ENCODE measurements at places on chromosomes 1 and 21.

DNA sequence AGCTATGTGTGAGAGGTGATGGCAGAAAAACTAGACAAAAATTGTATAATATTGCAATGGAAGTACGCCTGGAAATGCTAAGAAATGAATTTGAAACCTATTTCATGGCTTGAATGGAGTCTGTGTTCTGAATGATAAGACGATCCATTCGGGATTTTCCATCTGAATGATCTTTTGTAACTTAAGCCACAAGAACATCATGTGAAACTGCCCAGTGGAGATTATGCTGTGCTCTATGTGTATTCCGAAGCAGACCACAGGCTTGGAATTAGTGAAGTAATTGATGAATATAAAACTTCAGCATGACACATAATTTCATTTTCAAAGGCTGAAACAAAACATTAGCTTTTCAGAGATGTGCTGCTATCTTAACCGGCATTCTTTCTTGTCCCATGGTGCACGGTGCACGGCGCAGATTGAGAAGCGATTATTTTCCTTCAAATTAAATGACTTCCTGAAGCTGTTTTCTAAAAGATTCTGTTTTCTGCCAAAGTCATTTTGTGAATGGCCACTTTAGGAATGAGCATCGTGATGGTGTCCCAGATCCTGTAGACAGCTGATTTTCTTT, 652.9 kb downstream of the PLA2G4A start:
- no peak for DNase-seq

- DNase-seq: no peak
Measured at GRCh38 chr1:186682736-186683135, 2.5 kb upstream of the PTGS2 start.

GRCh38 chr1:8348777-8349472, 31.0 kb downstream of the SLC45A1 start:
- DNase-seq: peak; percentile 38

DNA sequence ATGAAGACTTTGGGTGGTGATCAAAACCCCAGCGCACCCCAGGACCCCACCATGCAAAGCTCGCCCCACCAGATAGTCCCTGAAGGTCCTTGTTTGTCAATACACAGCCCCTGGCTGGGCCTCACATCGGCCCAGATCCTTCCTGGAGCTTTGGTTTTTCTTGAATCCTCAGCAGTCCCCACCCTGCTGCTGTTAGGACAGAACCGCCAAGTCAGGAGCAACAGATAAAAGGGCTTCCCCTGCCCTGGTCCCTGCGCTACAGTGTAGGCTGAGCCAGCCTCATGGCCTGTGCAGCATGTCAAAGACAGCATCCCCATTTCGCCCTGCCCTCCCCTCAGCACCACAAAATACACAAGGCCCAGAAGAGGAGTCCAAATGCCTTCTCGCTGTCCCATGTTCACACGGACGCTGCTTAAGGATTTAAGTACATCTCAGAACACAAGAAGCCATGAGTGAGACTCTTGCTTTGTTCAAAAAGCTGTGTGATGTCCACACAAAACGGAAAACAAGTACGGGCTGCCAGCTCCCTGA, 65.7 kb downstream of the PSMG1 start:
- no peak for DNase-seq

- peak; percentile 37 for DNase-seq
Measured at GRCh38 chr21:45309069-45309986, 21.6 kb upstream of the POFUT2 start.

DNA sequence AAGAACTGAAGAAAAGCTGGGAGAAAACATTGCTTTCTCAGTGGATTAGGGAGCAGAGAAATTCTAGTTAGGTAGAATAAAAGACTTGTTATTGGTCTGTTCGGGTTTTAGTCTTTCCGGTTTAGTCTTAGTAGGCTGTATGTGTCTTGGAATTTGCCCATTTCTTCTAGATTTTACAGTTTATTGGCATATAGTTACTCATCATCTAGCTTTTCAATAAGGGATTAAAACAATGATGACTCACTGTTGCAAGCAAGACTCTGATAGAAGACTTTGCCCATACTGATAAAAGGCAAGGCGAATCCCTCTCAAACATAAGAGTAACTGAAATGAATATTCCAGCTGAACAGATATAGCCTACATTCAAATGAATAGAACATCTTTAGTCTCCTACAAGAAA, 62.3 kb downstream of the GPR137B start:
- no peak for DNase-seq

GRCh38 chr21:35231090-35231489, 182.0 kb upstream of the RUNX1 start:
- no peak for DNase-seq

GRCh38 chr1:7339953-7340352, 431.1 kb upstream of the VAMP3 start:
- no peak for DNase-seq

GRCh38 chr1:73755649-73756048, 442.3 kb downstream of the LRRIQ3 start:
- DNase-seq: no peak

DNA sequence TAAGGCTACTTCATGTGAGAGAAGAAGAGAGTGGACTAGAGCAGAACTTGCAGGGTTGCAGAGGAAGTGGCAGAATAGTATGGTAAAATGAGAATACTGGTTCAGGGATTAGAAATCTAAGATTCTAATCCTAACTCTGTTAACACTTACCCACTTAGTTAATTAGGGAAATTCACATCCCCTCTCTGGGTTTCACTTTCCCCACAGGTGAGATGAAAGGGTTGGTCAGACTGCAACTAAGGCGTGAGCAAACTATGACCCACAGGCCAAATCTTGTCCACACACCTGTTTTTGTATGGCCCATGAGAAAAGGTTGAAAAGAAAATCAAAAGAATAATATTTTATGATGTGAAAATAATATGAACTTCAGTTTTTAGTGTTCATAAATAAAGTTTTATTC, 117.5 kb downstream of the MACF1 start:
- no peak for DNase-seq

GRCh38 chr1:87410776-87411480, 82.2 kb downstream of the LMO4 start:
- DNase-seq: no peak

- DNase-seq: peak; percentile 75
Measured at GRCh38 chr1:228059634-228060457, 22.7 kb upstream of the ARF1 start.

- no peak for DNase-seq
Measured at GRCh38 chr1:53112271-53112774, 30.1 kb downstream of the SLC1A7 start.

- DNase-seq: no peak
Measured at GRCh38 chr1:47186267-47187185, 3.3 kb downstream of the PDZK1IP1 start.

GRCh38 chr1:170986901-170987300, 51.6 kb downstream of the MROH9 start:
- no peak for DNase-seq

DNA sequence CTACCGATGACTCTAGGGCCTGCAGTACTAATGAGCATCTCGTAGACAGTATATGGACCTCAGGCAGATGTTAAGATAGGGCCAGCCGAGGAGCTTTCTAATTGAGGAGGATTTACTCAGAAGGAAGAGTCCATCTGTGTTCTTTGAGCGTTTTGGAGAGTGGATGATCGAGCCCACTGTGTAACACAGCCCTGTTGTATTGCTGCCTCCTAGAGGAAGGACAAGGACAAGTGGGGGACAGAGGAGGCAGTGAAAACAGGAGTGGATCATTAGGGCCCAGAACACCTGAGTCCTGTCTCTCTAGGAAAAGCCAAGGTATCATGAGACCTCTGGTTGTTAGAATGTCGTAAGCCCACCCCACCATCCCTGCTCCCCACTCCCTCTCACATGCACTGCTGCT, 62.9 kb downstream of the TBX19 start:
- no peak for DNase-seq

DNA sequence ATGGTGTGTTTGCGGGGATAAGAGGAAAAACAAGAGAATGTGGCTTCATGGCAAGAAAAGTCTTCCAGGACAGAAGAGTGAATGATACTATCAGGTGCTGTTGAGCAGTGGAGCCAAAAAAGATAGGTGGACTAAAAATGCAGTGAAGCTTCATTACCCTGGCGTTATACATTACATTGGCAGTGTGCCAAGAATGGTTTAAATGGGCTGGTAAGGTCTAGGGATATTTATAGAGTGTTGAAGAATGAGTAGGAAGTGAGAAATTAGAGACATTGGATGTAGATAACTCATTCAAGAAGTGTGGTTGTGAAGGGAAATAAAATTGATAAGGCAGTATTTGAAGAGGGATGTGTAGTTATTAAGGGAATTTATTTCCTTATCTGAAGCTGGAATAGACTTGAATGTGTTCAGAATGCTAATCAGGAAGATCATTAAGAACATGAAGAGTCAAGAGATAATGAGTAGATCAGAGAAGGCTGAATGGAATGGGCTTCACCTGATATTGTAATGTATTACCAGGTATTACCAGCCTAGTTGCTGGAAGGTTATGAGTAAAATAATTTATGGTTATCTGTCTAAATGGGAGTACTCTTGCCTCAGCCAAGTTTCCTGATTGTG, 72.7 kb downstream of the MAST2 start:
- DNase-seq: no peak

- DNase-seq: no peak
Measured at GRCh38 chr1:23531562-23532094, 595 bp upstream of the E2F2 start.

DNA sequence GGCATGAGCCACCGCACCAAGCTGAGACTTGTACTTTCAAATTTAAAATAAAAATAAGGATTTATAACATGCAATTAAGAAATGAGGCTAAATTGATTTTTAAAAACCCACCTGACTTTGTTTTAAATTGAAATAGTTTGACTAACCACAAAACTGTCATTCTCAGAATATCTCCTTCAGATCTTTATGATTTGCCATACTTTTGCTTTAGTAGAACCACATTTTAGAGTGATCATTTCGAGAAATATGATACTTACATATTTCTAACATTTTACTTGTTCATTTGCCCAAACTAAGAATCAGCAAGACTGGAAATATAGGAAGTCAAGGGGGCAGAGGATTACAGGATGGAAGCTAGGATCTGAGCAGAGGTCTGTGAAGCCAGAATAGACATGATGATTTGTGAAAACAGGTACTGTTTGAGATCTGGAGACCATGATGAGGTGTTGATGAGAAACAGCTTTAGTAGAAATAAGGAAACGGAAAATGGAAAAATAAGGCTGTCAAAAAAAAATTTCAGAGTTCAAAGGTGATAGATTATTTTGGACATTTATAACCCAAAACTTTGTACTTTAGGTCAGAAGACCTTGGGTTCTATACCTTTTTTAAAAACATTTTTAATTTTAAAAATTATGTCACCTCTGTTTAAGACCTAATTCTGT, 44.8 kb downstream of the GIPC2 start:
- DNase-seq: no peak

DNA sequence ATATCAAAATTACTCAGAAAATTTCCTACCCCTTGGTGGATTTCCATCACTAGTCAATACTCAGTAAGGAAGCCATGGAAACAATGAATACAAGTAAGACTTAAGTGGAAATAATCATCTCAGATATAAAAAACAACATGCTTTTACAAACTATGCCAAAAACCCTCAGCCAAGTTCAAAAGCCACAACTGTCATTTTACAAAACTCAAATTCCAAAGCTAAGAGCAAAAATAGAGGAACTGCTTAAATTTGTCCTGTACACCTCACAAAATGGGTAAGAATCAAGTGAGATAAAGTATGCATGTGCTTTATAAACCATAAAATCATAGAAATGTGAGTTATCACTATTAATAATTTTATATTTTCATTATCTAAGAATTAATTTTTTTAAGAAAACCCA, 9.6 kb downstream of the TMCO1 start:
- DNase-seq: no peak

DNA sequence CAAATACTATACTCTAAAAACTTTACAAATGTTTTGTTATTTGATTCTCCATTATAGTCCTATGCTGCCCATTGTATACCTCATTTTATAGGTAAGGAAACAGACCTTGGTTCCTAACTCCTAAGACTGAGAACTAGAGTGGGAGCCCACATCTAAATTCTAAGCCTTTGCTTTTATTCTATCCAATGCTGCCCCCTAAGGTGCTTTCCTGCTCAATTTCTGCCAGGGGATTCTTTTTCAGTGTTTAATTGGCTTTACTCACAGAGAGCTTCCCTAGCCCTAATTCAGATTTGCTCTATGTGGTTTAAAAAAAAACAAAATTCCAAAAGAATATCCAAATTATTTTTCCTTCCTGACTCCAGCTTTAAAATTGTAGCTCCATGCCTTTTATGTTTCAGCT, 64.5 kb downstream of the KIF14 start:
- DNase-seq: no peak

GRCh38 chr21:28952686-28953085, 40.0 kb downstream of the LTN1 start:
- DNase-seq: no peak

DNA sequence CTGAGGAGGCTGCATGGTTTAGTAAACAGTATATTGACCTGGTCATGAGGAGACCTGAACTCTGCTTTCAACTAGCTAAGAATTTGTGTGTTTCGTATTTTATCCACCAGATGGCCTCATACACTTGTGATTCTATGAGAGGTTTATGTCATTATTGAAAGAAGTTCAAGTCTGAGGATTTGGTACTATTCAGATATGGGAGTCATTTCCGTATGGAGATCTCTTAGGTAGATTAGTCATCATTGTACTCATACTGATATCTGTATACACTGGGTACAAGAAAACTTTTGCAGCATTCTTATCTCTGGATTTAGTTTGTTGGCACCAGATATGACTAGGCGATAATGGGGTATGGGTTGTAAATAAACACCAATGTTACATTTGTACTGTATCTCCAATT, 26.6 kb downstream of the ATF6 start:
- peak; percentile 68 for DNase-seq

DNA sequence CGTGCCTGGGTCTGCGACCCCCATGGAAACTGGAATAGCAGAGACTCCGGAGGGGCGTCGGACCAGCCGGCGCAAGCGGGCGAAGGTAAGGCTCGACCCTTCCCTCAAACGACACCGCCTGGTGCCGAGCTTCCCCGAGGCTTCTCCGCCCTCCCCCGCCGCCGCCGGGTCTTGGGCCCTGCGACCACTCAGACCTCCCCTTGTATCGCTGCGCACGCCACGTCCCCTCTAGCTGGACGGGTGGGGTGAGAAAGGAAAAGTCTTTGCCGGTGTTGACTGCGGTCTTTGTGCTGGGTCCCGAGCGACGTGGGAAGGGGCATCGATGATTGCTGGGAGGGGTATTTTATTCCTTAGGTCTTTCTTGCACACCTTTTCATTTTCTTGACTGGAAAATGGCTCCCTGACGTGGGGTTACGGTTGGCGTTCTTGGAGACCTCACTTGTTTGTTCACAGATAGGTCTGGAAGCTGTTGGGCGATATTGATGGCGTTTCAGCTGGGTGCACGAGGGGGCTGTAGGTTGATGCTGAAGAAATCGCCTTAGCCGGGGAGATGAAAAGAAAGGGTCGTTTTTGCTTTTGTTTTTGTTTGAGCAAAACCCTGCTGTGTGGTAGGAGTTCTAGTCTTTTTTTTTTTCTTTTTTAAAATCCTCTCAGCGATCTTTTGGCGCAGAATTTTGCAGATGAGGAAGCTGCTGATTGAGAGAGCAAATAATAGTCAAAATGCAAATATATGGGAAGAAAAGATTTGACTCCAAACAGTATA, 776 bp downstream of the KDM1A start:
- no peak for DNase-seq

DNA sequence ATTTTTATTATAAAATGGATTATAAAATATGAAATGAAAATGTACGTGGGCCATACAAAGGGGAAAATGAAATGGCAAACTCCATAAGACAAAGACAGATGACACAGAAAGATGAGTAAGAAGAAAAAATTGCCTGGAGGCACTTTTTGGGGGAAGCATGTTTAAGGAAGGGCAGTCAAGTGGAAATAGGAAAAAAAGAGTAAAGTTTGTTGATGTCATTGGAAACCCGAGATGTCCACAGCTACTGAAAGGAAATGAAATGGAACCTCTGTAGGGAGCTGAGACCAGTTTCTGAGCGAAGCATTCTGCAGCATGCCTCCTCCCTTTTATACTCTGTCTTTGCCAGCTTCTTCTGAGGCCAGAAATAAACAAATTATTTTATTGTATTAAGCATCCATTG, 203.4 kb upstream of the UBE2U start:
- no peak for DNase-seq
